ENCODE measurements at places on chromosomes 1 and 21.

GRCh38 chr1:183554577-183554976 lies 35.7 kb downstream of the NCF2 start:
- DNase-seq, result no peak

DNA sequence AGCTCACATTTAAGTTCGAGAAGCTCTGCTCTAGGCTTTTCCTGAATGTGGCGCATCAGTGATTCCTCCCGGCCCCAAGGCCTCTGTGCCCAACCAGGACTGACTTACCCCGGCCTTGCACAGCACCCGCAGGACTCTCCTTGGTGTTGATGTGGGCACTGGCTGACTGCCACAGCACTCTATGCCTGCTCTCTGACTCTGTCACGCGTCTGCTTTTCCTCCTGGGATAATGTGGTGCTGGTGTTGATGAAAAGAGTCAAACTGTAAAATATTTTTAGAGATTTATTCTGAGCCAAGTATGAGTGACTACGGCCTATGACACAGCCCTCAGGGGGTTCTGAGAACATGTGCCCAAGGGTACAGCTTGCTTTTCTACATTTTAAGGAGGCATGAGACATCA lies 15.5 kb upstream of the SLC2A5 start:
- DNase-seq, result no peak

GRCh38 chr1:98306517-98307089 lies 354.9 kb upstream of the SNX7 start:
- no peak for DNase-seq

DNA sequence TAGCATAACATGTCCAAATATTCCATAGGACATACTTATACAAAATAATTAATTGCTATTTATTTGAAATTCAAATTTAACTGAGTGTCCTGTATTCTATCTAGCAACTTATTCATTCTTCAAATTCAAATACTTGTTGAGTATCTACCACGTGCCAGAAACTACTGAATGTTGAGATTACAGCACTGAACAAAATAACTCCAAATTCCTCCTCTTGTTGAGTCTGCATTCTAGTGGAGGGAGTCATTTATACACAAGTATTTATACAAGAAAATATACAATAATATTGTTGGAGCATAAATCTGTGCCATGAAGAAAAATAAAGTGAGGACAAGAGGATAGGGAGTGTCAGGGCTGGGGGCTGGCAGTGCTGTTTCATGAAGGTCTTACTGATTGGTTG lies 43.7 kb upstream of the CDC42BPA start:
- DNase-seq, result no peak

DNA sequence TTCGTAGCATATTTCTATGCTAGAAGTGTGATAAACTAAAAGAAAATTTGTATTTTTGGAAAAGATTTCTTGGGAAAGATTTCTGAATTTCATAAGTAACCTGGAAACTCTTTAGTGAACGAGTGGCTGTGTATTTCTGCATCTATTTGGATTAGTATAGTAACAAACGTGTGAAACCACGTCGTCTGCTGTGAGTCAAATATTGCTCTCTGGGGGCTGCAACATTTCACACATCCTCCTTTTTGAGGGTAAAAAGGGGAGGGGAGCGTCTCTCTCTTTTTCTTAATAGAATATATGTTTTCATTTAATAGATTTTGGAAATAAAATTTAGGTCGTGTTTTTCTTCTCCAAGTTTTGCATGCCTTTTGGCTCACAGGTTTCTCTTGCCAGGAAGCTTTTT lies 44.8 kb downstream of the LHX9 start:
- no peak for DNase-seq

DNA sequence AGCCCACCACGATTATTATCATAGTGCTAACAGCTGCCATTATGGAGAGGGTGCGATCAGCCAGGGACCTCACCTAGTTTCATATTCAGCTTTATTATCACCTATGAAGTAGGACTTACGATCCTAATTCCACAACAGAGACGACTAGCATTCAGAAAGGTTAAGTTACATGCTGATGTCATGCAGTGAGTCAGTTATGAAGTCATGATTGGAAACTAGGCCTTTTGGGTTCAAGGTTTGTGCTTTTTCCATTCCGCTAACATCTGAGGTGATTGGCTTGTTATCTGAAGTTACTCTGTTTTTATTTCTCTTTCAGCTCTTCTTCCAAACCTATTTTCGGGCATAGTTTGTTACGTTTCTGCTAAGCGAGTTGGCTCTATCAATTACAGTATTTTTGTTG lies 251.1 kb downstream of the CAMTA1 start:
- no peak for DNase-seq

DNA sequence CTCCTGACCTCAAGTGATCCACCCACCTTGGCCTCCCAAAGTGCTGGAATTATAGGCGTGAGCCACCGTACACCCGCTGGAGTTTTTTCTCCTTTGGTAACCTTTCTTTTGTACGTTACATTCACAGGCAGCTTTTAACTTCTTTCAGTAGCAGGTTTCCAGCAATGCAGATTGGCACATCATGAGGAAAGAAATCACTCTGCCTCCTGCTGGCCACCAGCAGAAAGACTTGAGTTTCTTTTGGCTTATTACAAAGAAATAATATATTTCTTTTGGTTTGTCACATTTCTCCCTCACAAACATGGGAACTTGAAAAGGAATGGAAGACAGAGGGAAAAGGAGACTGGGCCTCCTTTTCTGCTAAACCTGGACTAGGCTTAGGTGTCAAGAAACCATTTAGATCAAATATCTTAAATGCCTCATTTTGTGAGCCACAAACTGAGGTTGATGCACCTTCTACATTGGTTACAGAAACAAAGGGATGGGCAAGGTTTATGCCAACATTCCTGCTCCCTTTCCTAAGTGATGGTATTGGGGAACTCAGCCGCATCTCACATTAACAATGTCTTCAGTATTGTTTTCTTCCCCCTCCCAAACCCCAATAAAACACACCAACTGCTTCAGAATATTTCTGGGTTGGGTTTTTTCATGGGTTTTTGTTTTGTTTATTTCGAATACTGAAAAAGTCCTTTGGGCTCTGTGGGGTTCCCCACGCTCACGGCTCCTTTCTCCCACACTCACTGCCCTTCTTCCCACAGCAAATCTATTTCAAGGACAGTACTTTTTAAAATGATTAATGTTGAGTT lies 7.7 kb downstream of the ENSA start:
- peak; percentile 85 for DNase-seq

GRCh38 chr1:94624203-94624602 lies 82.6 kb upstream of the F3 start:
- DNase-seq, result no peak
